ENCODE measurements at places on chromosomes 1 and 21.

GRCh38 chr1:44553771-44554170 lies 120.5 kb downstream of the TMEM53 start:
- no peak for DNase-seq

- DNase-seq: no peak
These were observed 133.5 kb downstream of the HMGB4 start for GRCh38 chr1:33997127-33998036.

- no peak for DNase-seq
These were observed 74.7 kb upstream of the ZBTB40 start for GRCh38 chr1:22376976-22377375.

GRCh38 chr1:162006081-162006480 lies 17.6 kb downstream of the OLFML2B start:
- no peak for DNase-seq

GRCh38 chr1:44031252-44032169 lies at the start of gene SLC6A9:
TSS of gene SLC6A9 (minus strand) at chr1:44031462. CDS start at chr1:44024277, 7,185 bp downstream.
- DNase-seq: no peak

DNA sequence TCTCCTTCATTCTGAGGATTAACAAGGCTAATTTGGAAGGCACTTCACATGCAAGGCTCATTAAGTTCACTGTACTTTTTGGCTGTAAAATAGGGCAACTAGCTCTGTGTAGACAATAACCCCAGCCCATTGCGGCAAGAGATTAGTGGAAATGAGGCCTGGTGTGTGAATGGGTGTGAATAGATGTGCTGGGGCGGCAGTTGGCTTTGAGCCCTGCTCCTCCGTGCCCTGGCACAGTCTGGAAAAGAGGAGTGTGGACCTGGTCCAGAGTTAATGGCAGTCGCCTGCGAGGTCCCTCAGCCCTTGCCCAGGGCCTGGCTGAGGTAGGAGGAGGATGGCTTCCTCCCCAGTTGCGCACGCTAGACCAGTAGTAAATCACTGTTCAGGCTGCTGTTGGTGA lies 4.8 kb downstream of the KISS1 start:
- DNase-seq: no peak

Measured in nucleus accumbens (tissue), 56 donors.